NCI-H1436 (cell line): ENCODE measurements at places on chromosomes 1 and 21.
A peak's percentile ranks its signal among the peaks of the same experiment; 100 is the strongest.

DNA sequence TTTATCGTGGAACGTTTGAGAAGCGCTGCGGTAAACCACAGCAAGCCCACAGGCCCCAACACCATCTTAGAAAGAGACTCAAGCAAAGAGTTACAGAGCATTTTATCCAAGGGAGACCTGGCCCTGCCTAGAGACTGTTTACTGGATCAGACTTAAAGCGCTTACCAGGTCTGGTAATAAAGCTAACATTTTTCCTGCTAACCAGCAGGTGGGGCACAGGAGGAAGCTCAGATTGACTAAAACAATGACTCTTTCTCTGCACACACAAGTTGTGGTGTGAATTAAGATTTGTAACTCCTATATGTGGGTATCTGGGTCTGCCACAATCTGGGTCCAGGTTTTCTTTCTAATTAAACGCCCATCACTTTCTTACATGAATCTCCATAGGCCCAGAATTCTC, 136.5 kb upstream of the ETS2 start:
- peak; percentile 2 for DNase-seq

GRCh38 chr1:72003092-72003491, 279.2 kb downstream of the NEGR1 start:
- no peak for DNase-seq

DNA sequence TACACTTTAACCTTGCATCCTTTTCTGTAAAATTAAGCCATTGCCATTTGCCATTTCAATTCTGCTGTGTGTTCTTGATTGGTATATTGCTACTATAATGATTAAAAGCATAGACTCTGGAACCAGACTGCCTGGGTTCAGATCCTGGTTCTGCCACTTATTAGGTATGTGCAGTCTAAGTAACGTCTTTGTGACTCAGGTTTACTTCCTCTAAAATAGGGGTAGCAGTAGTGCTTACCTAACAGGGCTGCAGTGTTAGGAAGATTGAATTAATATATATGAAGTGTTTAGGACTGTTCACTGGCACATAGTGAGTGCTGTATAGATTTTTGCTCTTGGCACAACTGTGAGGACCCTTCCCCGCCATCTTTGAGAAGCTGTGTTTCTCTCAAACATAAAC, 4.4 kb downstream of the CDC42 start:
- DNase-seq: no peak

- no peak for DNase-seq
Observed at GRCh38 chr21:14550135-14550534, 4.0 kb upstream of the SAMSN1 start.

DNA sequence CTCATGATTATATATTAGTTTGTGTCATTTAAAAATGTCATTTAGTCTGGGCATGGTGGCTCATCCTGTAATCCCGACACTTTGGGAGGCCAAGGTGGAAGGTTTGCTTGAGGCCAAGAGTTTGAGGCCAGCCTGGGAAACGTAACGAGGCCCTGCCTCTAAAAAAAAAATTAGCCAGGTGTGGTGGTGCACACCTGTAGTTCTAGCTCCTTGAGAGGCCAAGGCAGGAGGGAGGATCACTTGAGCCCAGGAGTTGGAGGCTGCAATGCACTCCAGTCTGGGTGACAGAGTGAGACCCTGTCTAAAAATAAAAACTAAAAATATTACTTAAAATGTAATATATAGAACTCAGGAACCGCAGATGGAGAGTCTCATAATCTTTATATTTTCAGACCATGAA, 34.6 kb downstream of the RUNX3 start:
- no peak for DNase-seq

- no peak for DNase-seq
Observed at GRCh38 chr21:34639882-34640788, 25.2 kb upstream of the RCAN1 start.

GRCh38 chr1:5977494-5978444, 14.5 kb downstream of the NPHP4 start:
- no peak for DNase-seq

DNA sequence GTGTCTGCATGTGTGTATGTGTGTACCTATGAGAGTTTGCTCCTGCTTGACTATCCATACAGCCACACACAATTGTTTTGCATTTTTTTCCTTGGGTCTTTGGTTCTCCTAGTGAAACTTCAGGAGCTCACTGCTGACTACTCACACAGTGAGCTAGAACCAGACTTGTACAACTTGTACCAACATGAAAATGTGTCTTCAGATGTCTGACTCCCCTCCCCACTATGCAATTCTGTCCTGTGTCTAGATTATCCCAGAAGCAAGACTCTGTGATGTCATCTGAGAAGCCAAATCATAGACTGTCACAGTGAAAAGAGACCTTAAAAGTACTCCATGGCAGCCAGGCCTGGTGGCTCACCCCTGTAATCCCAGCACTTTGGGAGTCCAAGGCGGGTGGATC, 49.7 kb downstream of the ELAVL4 start:
- DNase-seq: no peak

- peak; percentile 20 for DNase-seq
Observed at GRCh38 chr1:62746086-62746808, 37.7 kb upstream of the ATG4C start.

DNA sequence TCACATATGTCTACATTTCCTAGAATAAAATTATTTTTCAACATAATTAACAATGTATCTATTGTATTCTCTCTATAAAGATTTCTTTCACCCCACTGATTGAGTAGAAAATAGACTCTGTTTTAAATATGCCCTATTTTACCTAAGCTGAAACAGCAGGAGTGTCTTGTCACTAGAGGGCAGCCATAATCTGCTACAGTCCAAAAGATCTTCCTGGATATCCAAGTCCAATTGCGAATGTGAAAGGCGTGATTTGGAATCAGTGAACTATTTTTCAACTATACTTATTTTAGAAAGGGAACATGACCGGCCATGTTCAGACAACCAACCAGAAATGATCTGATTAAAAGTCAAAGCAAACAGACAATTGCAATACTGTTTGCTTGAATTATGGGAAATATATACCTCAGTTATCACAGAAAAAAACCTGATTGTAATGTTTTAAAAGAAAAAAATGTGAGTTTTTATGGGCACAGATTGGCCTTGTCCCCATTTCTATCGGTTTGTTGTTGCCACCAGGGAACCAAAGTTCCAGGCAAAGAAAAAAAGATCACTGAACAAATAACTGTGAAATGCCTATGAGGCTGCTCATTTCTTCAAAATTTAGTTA, 1211.0 kb upstream of the ADGRL4 start:
- DNase-seq: peak; percentile 1

- DNase-seq: peak; percentile 15
Observed at GRCh38 chr21:41612674-41613532, 104.9 kb upstream of the TMPRSS2 start.

DNA sequence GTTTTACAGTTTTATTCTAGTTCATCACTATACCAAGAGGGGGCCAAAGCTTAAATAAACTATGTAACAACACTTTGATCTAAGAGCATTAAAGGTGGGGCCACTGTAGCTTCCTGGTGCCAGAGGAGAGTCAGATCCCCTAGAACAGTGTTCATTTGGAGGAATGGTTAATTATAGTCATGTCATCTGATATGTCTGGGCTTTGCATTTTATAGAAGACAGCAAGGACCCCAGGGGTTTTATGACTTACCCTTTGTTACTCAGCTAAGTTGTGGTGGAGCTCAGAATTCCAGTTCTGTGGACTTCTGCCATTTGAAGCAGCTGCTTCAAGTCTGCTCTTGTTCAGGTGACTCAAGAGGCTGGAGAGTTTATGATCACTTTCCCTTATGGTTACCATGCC, 16.7 kb downstream of the KDM4A start:
- no peak for DNase-seq

DNA sequence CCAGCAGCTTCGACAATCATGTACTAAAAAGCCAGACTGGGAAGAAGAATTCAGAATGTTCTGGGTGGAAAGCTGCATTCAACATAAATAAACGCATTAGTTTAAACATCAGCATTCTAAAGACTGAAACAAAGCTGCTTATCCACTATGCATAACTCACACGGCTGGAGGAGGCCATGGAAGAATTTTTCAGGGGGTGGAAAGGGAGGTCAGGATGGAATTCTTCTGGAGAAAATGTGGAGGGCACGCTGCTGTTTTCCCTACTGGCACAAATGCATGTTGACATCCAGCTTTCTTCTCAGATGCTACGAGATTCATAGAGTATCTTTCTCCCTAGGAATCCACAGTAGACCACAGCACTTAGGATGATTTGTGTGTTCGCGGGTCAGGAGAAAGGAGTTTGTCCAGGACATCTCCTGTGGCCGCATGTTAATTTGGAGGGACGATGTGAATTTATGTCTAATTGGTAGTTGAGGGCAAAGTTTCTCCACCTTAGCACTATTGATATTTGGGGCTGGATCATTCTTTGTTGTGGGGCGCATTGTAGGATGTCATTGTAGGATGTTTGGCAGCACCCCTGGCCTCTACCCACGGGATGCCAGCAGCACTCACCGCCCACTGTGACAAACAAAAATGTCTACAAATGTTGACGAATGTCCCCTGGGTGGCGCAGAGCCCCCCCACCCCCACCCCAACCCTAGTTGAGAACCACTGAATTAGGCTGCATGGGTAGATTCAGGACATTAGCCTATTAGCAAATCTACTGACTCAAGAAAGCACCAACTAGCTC, 86.5 kb upstream of the KAZN start:
- no peak for DNase-seq

GRCh38 chr1:201463071-201463552, 5.9 kb downstream of the PHLDA3 start:
- no peak for DNase-seq

GRCh38 chr1:177286396-177286795, 115.6 kb downstream of the BRINP2 start:
- DNase-seq: no peak

- no peak for DNase-seq
Observed at GRCh38 chr1:110606657-110607535, 738 bp upstream of the KCNA2 start.

GRCh38 chr1:23452011-23452411, 27.5 kb upstream of the TCEA3 start:
- peak; percentile 52 for DNase-seq

- DNase-seq: no peak
Observed at GRCh38 chr1:172494166-172494565, 38.8 kb upstream of the SUCO start.

GRCh38 chr1:184262109-184262508, 124.7 kb upstream of the C1orf21 start:
- no peak for DNase-seq

DNA sequence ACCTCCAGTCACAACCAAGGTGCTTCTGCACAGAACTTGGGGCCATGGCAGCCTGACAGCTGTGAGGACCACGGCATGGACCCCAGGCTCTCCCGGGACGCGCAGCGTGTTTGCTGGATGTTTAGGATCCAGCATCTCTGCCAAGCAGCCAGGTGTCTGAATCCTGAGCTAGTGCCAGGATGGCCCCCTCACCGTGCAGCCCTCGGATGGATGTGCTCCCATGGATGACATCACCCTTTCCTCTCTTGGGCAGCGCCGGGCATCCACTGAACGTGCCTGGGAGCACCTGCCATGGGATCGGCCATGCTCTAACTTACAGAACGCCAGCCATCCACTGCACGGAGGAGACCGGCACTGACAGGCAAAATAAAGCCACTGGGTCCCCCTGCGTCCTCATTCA, 53.9 kb downstream of the PRDM15 start:
- no peak for DNase-seq

- DNase-seq: no peak
Observed at GRCh38 chr1:107593501-107594209, 371.3 kb downstream of the VAV3 start.

- DNase-seq: no peak
Observed at GRCh38 chr1:224127925-224128819, 14.3 kb downstream of the FBXO28 start.

DNA sequence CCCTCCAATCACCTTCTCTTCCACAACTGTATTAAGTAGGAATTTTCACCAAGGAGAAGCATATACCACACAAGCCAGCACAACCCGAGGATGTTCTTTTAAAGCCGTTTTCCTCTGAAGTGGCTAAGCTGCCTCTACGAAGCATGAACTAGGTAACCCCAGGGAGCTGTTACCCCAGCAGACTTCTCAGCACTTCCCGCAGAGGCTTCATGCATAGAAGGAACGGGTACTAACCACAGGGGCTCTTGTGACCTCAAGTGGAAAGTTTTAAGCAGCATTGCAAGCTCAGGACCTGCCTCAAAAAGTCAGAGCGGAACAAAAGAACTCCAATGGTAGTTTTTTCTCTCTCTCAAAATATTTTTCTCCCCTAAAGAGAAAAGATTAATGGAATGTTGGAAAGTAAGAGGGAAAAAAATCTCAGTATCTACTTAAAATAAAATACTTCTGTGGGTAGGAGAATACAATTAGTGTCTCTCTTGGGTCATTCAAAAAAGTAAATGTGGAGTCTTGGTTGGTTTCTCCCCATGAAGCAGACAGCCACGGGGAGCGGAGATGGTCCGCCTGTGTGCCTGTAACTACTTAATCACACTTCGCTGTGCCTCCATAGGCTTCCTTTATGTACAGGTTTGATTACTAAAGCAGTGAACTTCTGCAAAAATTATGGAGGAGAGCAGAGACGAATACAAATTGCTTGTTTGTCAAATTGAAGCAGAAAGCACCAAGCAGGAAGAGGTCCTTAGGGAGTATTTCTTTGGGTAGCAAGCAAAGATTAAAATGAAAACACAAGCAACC, 40.9 kb downstream of the STX6 start:
- no peak for DNase-seq

DNA sequence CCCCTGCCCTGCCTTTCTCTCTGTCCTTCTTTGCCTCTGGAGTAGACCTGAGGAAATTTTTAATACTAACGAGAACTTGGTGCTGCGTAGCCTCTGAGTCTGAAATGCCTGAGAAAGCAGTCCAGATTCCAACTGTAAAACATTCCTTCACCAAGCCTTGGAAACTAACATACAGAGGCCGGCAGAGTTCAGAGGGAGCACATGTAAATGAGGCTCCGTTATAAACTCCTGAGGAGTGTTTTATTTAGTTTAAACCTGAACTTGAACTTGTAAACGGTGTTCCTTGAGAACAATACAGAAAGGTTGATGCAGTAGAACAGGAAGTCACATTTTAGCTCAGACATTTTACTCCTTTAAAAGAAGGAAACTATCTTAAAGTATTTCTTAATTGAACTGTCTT, 280.7 kb downstream of the TM2D1 start:
- no peak for DNase-seq

DNA sequence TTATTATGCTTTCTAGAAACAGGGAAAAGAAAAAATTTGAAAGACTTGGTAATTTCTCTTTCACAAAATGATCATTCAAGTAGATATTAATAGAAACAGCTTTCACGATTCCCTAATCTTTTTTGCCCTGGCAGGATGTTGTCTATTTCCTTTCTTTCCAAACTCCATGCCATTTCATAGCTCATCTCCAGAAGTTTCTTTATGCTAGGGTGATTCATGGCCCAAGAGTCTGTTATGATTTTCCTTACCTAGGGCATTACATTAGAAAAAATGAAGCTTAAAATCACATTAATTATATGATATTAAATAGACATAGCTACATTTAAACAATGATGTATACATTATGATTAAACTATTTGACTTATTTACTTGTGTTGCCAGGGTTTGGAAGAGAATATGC, 762.1 kb downstream of the LTN1 start:
- no peak for DNase-seq

DNA sequence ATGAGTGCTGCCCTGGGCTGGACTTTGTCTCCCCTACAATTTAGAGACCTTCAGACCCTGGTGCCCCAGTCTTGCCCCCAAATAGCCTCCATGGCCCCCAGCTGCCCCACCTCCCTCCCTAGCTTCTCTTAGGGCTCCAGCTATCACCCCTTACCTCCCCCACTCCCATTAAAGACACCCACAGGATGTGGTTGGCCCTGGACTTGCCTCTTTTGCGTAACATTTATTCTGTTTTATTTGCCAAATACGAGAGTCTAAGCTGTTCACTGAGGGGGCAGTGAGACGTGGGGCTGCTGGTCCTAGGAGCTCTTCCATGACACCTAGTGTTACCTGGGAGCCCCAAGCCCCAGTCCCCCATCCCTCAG, 4.5 kb downstream of the ZC3H12A start:
- no peak for DNase-seq
